ENCODE measurements at places on chromosomes 5 and 9. TPM values are rescaled to one million over a fixed set of nuclear protein-coding genes. Genes with fewer than 3 reads are reported as not detected.

GRCh38 chr5:147949711-147950573 lies 43.6 kb upstream of the C5orf46 start:
- H3K27me3 ChIP-seq, result no peaks in the 10 kb centered on the region
- H3K36me3 ChIP-seq, result no peaks in the 10 kb centered on the region
- H3K4me3 ChIP-seq, result no peak overlapping the region
- peak; percentile 23 for DNase-seq
- no peaks in the 10 kb centered on the region for H3K4me1 ChIP-seq
- no peak overlapping the region for H3K27ac ChIP-seq

GRCh38 chr5:129438322-129438721 lies 21.8 kb upstream of the ADAMTS19 start:
- no peaks in the 10 kb centered on the region for H3K27me3 ChIP-seq
- no peak overlapping the region for H3K27ac ChIP-seq
- no peaks in the 10 kb centered on the region for H3K4me1 ChIP-seq

DNA sequence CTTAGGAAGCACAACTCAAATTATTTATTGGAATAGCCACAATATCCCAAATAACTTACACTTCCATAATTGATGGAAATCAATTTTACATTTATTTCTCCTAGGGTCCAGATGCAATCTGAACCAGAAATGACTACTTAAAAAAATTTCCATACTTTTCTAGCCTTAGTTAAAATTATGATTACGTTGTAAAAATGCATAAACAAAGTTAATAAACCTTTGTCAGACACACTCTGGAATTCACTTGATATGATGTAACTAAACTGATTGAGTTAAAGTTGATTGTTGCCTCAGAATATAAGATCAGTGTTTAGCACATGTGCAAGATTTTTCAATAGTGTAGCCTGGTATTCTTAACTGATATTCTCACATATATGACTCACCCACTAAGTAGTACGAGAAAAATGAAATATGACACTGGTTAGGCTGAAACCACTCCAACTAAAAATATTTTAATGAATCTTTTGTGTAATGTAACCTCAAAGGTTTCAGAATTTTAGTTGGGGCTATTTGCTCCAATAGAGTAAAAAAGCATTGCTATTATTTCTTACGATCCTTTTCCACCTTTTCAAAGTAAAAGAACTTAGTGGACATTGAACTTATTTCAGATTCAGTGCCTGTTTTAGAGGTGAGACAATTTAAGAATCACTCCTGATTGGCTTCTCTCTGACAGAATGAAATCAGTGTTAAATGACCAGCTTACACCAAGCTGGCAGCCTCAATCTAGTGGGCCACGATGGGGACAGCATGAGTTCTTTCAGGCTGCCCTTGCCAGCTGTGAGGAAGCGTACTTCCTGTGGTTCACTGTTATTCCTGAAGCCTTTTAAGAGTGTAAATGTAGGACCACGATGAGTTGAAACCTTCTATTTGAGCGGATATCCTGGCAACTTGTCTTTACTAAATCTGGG lies 277.2 kb upstream of the CDH9 start:
- H3K4me3 ChIP-seq, result no peak overlapping the region
- DNase-seq, result peak; percentile 1

DNA sequence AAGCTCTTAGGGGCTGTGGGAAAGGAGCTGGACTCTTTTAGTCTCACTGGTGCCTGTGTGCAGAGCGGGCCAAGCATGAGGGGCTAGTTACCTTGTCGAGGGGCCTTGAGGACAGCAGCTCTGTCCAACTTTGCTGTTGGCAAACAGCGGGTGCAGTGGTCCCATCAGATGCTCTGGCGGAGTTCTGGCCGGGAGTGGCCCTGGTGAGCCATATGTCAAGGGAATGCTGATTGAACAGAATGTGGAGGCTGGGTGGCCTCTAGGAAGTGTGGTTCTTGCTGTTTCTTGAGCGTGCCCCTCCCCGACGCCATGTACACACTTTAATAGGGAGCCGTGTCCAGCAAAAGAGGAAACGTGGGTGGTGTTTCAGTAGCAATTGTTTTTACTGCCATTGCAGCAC lies 3.6 kb upstream of the ADAMTS2 start:
- H3K4me1 ChIP-seq, result peaks cover 12% of the 10 kb centered on the region
- no peak overlapping the region for H3K4me3 ChIP-seq

- no peak for DNase-seq
- H3K4me1 ChIP-seq, result peaks cover 34% of the 10 kb centered on the region
- no peak overlapping the region for H3K4me3 ChIP-seq
- no peaks in the 10 kb centered on the region for H3K36me3 ChIP-seq
Observed at GRCh38 chr9:37030611-37030939, 3.5 kb downstream of the PAX5 start.

- H3K4me3 ChIP-seq, result no peak overlapping the region
- DNase-seq, result no peak
- no peak overlapping the region for H3K27ac ChIP-seq
- H3K36me3 ChIP-seq, result no peaks in the 10 kb centered on the region
- H3K4me1 ChIP-seq, result peaks cover 6% of the 10 kb centered on the region
Observed at GRCh38 chr5:127944125-127944524, 139.4 kb upstream of the SLC12A2 start.

BARHL1 gene
- not detected for total RNA-seq

FST gene
- 32.4 TPM for total RNA-seq

All from muscle of leg (tissue), 16 donors.